ENCODE measurements at places on chromosomes 4 and X. TPM values are rescaled to one million over a fixed set of nuclear protein-coding genes. Genes with fewer than 3 reads are reported as not detected.

- H3K36me3 ChIP-seq, result no peaks in the 10 kb centered on the region
- no peak for DNase-seq
- H3K27ac ChIP-seq, result no peak overlapping the region
- H3K4me3 ChIP-seq, result peak overlapping the region; percentile 1
- H3K4me1 ChIP-seq, result no peaks in the 10 kb centered on the region
Measured at GRCh38 chr4:183636503-183636902, 22.5 kb downstream of the RWDD4 start.

MAGEB17 gene
- total RNA-seq, result not detected

DNA sequence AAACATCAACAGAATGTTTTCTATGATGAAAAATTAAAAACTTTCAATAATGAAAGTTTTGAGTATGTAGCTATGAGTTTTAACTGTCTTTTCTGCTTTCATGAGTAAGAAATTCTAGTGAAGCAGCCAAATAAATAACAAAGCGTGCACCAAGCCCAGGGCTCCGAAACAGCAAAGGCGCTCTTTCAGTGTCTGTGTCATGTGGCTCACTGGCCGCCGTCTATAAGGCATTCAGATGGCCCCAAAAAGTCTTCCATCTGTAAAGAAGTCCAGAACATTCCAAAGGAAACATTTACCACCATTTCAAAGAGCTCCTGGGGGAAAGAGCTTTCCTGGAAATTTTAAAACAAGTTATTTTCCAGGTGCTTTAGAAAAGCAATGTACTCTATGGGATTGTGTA is 139.9 kb downstream of the AFAP1 start:
- no peaks in the 10 kb centered on the region for H3K4me1 ChIP-seq
- no peak overlapping the region for H3K27ac ChIP-seq
- no peaks in the 10 kb centered on the region for H3K27me3 ChIP-seq

DNA sequence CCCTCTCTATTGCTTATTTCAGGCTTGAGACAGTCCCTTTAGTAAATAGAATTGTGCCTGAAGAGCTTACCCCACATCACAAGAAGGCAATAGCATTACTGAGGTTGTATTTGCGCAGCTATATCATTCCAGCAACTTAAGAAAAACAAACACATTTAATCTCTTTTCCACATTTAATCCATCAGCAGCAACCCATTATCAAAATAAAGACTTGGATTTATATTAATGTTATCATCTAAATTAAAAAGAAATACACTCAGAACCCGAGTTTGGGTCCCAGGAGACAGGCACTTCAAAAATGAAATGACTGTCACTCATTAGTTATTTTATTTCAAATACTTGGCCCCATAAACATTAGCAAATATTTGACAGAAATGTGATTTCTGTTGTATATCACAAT is 10.4 kb downstream of the TFDP3 start:
- H3K27ac ChIP-seq, result no peak overlapping the region
- H3K4me1 ChIP-seq, result no peaks in the 10 kb centered on the region
- no peaks in the 10 kb centered on the region for H3K27me3 ChIP-seq
- DNase-seq, result no peak

- DNase-seq, result no peak
- no peak overlapping the region for H3K4me3 ChIP-seq
- H3K36me3 ChIP-seq, result no peaks in the 10 kb centered on the region
- H3K27ac ChIP-seq, result no peak overlapping the region
Measured at GRCh38 chrX:31272472-31272775, 200.6 kb upstream of the FTHL17 start.

DNA sequence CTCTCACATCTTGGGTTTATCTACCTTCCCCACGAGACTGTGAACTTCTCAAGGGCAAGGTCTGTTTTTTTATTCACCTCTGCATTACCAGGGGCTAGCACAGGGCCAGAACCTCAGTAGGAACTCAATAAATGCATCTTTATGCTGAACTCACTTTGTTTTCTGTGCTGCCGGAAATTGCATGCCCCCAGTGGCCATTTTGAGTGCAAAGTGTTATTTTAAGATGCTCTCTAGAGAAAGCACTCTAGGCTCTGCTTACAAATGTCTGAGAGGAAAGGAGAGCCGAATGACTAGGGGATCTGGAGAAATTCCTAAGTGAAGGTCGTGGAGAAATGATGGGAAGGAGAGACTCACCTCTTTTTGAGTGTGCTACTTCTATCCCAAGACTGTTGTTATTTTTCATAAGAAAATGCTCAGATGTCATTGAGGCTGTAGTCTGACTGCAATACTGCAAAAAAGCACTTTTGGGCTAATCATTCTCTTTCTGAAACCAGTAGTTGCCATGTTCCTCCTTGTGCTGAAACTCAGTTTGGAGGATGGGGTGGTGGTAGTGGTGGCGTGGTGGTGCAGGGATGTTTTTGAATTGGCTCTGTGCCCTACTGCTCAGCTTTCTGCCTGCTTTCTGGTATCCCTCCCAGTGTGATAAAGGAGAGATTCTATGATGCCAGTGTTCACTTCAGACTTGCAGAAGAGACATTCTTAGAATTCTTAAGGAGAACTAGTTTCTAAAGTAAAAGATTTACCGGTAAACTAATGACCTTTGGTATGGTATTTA is 41.3 kb downstream of the DOCK11 start:
- H3K4me1 ChIP-seq, result no peaks in the 10 kb centered on the region
- H3K27ac ChIP-seq, result no peak overlapping the region
- no peaks in the 10 kb centered on the region for H3K36me3 ChIP-seq
- DNase-seq, result no peak

PAGE5 gene
- not detected for total RNA-seq

- no peak overlapping the region for H3K27ac ChIP-seq
- H3K4me3 ChIP-seq, result no peak overlapping the region
- DNase-seq, result no peak
- no peaks in the 10 kb centered on the region for H3K27me3 ChIP-seq
- no peaks in the 10 kb centered on the region for H3K4me1 ChIP-seq
- no peaks in the 10 kb centered on the region for H3K36me3 ChIP-seq
Measured at GRCh38 chrX:119817130-119817690, 25.8 kb upstream of the RPL39 start.

DNA sequence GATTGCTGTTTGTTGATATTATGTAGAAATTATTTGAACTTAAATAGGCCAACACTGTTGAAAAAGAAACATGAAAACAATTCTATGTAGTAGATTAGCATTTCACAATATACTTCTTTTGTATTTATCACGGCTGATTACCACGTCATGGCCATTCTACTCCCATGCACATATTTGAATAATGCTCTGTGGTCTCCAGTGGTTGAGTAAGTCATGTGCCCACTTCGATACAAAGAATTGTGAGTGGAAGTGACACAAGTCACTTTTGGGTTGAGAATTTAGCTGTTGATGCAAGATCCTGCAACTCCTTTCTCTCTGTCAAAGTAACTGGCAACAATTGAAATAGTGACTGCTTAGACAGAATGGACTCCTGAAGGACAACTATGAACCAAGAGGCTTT is 6.7 kb upstream of the FSTL5 start:
- no peaks in the 10 kb centered on the region for H3K36me3 ChIP-seq
- H3K27ac ChIP-seq, result no peak overlapping the region
- H3K4me3 ChIP-seq, result no peak overlapping the region
- no peak for DNase-seq

GRCh38 chr4:129446074-129446473 is 350.1 kb downstream of the C4orf33 start:
- no peaks in the 10 kb centered on the region for H3K27me3 ChIP-seq
- DNase-seq, result no peak
- no peaks in the 10 kb centered on the region for H3K36me3 ChIP-seq
- no peak overlapping the region for H3K27ac ChIP-seq

GRCh38 chrX:54087661-54088060 is 43.4 kb upstream of the PHF8 start:
- H3K36me3 ChIP-seq, result no peaks in the 10 kb centered on the region
- H3K27ac ChIP-seq, result no peak overlapping the region
- H3K4me3 ChIP-seq, result no peak overlapping the region

UGT2B15 gene
- total RNA-seq, result not detected

DNA sequence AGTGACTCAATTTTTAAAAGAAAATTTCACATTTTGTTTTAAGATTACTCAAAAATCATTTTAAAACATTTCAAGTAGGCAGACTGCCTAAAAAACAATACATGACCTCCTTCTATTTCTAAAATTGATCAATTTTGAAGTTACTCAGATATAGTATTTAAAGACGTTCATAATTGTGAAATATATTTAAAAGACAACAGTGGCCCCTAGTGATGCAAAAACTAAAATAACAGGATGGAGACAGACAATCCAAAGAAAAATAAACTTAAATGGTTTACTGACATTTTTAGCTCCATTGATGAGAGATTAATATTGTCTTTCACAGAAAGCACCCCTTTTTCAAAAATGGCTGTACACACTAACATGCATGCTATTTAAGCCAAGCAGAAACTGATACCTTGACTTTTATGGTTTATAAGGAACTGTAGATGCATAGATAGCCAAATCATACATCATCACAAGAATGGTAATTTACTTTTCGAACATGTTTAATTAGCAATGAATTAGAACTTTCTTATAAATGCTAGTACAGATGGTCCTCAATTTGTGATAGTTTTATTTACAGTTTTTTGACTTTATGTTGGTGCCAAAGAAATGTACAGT is 69.8 kb upstream of the FAT4 start:
- no peak overlapping the region for H3K27ac ChIP-seq
- H3K36me3 ChIP-seq, result no peaks in the 10 kb centered on the region
- H3K4me1 ChIP-seq, result no peaks in the 10 kb centered on the region
- no peaks in the 10 kb centered on the region for H3K27me3 ChIP-seq

SLC7A11 gene
- 0.88 TPM for total RNA-seq

GRCh38 chr4:116838609-116839008 is 246.8 kb downstream of the TRAM1L1 start:
- no peak for DNase-seq
- no peaks in the 10 kb centered on the region for H3K36me3 ChIP-seq
- no peaks in the 10 kb centered on the region for H3K4me1 ChIP-seq
- H3K27me3 ChIP-seq, result no peaks in the 10 kb centered on the region

DNA sequence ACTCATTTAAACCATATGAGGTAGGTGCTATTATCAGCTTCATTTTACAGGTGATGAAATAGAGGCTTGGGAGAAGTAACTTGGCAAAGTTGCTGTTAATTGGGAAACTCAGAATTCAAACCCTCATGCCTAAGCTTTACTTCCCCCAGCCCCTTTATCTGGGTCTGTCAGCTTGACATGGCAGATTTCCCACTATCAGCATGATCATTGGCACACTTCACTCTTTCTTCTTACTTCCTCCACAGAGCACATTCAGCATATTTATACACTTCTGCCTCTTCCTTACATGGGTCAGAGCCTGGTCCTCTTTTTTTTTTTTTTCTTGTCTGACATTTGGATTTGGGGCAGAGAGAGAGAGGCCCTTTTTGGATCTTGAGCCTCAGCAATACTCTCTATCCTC is 56.5 kb upstream of the ARX start:
- no peak overlapping the region for H3K4me3 ChIP-seq
- no peaks in the 10 kb centered on the region for H3K27me3 ChIP-seq
- no peak for DNase-seq
- no peaks in the 10 kb centered on the region for H3K36me3 ChIP-seq
- H3K4me1 ChIP-seq, result no peaks in the 10 kb centered on the region
- H3K27ac ChIP-seq, result no peak overlapping the region

DNA sequence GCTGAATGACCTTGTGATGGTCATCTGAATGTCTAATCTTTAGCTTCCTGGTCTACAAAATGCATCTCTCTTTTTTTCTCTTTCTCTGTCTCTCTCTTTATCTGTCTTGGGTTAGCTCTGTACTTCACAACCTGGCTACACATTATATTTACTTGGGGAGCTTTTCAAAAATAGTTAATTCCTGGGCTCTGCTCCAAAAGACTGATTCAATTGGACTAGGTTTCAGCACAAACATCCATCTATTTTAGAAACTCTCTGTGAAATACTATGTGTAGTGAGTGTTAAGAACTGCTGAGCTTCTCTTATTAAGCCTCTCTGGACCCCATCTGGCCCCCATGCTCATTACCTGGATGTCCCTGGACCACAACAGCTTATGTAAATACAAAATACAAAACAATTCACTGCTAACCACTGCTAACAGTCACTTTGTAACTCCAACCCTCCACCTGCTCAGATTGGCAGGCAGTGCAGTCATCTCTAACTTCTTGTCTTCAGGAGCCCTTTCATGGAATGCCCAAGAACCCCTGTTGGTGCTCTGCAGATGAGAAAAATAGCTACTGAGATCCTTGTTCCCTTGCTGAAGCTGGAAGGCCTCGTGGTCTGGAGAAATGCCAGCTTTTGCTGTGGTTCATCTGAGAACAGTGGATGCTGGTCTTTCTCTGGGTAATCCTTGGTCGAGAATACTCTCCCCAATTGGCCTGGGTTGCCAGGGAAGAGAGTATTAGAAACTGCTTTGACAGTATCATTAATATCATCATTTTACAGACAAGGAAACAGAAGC is 14.8 kb upstream of the BOD1L1 start:
- H3K27ac ChIP-seq, result no peak overlapping the region
- no peaks in the 10 kb centered on the region for H3K4me1 ChIP-seq
- no peak for DNase-seq
- H3K4me3 ChIP-seq, result no peak overlapping the region
- H3K36me3 ChIP-seq, result no peaks in the 10 kb centered on the region
- no peaks in the 10 kb centered on the region for H3K27me3 ChIP-seq

CFAP97 gene
- total RNA-seq, result 11.2 TPM

FAM241A gene
- 1.7 TPM for total RNA-seq

DNA sequence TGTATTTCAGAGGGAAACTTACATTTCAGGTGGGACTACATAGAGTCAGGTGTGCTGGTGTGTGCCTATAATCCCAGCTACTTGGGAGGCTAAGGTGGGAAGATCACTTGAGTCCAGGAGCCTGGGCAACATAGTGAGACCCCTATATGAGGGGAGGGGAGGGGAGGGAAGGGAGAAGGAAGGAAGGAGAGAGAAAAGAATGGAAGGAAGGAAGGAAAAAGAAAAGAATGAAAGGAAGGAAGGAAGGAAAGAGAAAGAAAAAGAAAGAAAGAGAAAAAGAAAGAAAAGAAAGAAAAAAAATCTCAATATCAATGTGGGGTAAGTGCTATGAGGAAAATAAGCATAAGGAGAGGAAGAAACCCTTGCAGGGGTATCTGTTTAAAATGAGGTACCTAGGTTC is 43.6 kb upstream of the RAB33B start:
- H3K4me1 ChIP-seq, result no peaks in the 10 kb centered on the region
- H3K36me3 ChIP-seq, result peaks cover 3% of the 10 kb centered on the region
- no peak for DNase-seq
- no peak overlapping the region for H3K4me3 ChIP-seq

- peak overlapping the region; percentile 68 for H3K27ac ChIP-seq
- no peaks in the 10 kb centered on the region for H3K27me3 ChIP-seq
- no peak for DNase-seq
- peaks cover 8% of the 10 kb centered on the region for H3K4me1 ChIP-seq
- peak overlapping the region; percentile 19 for H3K4me3 ChIP-seq
Measured at GRCh38 chr4:186936496-186937375, 213.1 kb upstream of the FAT1 start.

- no peak overlapping the region for H3K4me3 ChIP-seq
- no peaks in the 10 kb centered on the region for H3K36me3 ChIP-seq
- no peaks in the 10 kb centered on the region for H3K4me1 ChIP-seq
Measured at GRCh38 chr4:158826057-158826456, 57.2 kb downstream of the FNIP2 start.

DNA sequence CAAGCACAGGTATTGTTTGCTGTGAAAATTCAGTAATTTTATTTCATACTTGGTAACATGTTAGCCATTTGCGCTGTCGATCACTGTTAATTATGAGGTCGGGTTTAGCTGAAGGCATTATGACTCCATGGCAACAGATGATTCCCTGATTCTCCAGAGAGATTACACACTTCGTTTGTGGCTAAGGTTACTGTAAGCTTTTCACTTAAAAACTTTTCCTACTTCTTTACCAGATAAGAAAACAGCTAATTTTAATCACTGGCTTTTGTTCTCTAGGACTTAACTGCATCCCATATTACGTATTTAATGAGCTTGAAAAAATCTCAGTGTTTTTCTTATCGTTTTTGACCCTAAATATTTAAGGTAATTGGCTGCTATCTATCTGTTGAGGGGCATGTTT is 2.1 kb downstream of the GSTCD start:
- peaks cover 5% of the 10 kb centered on the region for H3K4me1 ChIP-seq
- no peaks in the 10 kb centered on the region for H3K27me3 ChIP-seq
- H3K27ac ChIP-seq, result no peak overlapping the region

Measured in Peyer's patch (tissue), 4 donors.